ENCODE measurements at places on chromosomes 12 and 14.

- no peak overlapping the region for H3K27ac ChIP-seq
- no peaks in the 10 kb centered on the region for H3K4me1 ChIP-seq
- H3K27me3 ChIP-seq, result no peaks in the 10 kb centered on the region
- H3K36me3 ChIP-seq, result no peaks in the 10 kb centered on the region
- no peak for DNase-seq
- no peak overlapping the region for H3K4me3 ChIP-seq
These were observed 6.1 kb upstream of the CNIH1 start for GRCh38 chr14:54447231-54447692.

GRCh38 chr12:86683568-86684304 lies 427.5 kb upstream of the MGAT4C start:
- no peak overlapping the region for H3K27ac ChIP-seq
- no peaks in the 10 kb centered on the region for H3K4me1 ChIP-seq
- no peaks in the 10 kb centered on the region for H3K36me3 ChIP-seq

DNA sequence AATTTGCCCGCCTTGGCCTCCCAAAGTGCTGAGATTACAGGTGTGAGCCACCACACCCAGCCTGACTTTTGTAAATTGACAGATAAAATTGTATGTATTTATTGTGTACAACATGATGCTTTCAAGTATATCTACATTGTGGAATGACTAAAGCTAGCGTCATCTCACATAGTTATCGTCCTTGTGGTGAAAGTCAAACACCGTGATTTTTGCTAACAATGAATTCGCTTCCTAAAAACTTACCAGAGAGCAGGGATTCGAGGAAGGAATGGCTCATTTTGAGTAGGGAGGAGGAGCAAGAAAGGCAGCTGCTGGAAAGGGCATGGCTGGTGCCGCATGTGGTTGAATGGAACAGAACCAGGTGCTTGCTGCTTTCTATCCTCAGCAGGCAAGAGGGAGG lies 85.4 kb downstream of the LGMN start:
- H3K4me1 ChIP-seq, result no peaks in the 10 kb centered on the region
- no peaks in the 10 kb centered on the region for H3K36me3 ChIP-seq
- no peak overlapping the region for H3K4me3 ChIP-seq
- H3K27ac ChIP-seq, result no peak overlapping the region
- no peaks in the 10 kb centered on the region for H3K27me3 ChIP-seq

GRCh38 chr12:66217342-66217917 lies 28.4 kb downstream of the IRAK3 start:
- H3K4me3 ChIP-seq, result no peak overlapping the region
- no peaks in the 10 kb centered on the region for H3K4me1 ChIP-seq
- no peaks in the 10 kb centered on the region for H3K36me3 ChIP-seq

GRCh38 chr12:104188534-104188933 lies 27.0 kb upstream of the TXNRD1 start:
- no peak overlapping the region for H3K27ac ChIP-seq
- H3K4me3 ChIP-seq, result no peak overlapping the region
- no peak for DNase-seq
- H3K36me3 ChIP-seq, result no peaks in the 10 kb centered on the region

DNA sequence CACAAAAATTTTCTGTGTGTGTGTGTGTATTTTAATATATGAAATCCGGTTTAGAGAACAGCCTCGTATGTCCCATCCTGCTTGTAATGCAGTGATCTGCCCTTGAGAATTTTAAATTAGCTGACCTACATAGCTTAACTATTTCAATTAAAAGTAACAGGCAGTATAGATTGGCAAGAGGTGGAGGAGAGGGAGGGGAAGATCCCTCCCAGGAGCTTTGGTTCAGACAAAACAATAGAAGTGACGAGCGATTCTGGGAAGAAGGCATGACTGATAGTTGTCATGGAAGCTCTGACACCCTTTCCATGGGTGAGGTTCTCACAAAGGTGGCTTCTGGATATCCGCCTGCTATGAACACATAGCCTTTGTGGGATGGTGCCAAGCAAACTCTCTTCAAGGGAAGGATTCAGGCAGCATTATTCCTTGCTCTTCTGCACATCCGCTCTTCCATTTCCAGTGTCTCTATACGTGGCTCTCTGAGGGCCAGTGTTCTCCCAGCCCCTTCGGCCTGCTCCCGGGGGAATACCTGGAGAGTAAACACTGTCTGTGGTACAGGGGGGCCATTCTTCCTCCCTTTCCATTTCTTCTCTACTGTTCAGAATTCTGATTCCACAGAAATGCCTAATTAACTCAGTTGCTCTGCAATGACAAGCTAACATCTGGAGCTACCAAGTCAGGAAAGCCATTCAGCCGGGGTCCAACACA lies 182.0 kb downstream of the CACNA1C start:
- no peak for DNase-seq
- H3K36me3 ChIP-seq, result no peaks in the 10 kb centered on the region
- peaks cover 4% of the 10 kb centered on the region for H3K4me1 ChIP-seq
- H3K27me3 ChIP-seq, result no peaks in the 10 kb centered on the region
- H3K4me3 ChIP-seq, result no peak overlapping the region
- H3K27ac ChIP-seq, result no peak overlapping the region

- DNase-seq, result no peak
These were observed 41.3 kb upstream of the CMKLR1 start for GRCh38 chr12:108380382-108380781.

GRCh38 chr12:124874988-124875802 lies 11.5 kb upstream of the SCARB1 start:
- no peak overlapping the region for H3K27ac ChIP-seq
- peaks cover 13% of the 10 kb centered on the region for H3K4me1 ChIP-seq
- H3K36me3 ChIP-seq, result no peaks in the 10 kb centered on the region
- H3K27me3 ChIP-seq, result no peaks in the 10 kb centered on the region
- DNase-seq, result no peak

DNA sequence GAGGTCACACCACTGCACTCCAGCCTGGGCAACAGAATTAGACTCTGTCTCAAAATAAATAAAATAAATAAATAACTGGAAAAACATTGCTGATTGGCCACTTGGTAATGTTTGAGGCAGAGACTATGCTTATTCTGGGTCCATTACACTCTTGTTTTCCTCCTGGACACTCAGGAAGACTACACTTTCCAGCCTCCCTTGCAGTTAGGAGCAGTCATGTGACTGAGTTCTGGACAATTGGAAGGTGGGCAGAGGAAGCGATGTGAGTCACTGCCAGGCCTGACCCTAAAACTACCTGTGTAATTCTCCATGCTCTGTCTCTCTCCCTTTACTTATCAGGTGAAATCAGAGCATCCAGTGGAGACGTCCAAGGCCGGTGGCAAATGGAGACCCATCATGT lies 74.4 kb downstream of the VCPKMT start:
- H3K4me3 ChIP-seq, result no peak overlapping the region
- no peak for DNase-seq
- H3K36me3 ChIP-seq, result no peaks in the 10 kb centered on the region
- H3K27me3 ChIP-seq, result no peaks in the 10 kb centered on the region
- H3K27ac ChIP-seq, result no peak overlapping the region

DNA sequence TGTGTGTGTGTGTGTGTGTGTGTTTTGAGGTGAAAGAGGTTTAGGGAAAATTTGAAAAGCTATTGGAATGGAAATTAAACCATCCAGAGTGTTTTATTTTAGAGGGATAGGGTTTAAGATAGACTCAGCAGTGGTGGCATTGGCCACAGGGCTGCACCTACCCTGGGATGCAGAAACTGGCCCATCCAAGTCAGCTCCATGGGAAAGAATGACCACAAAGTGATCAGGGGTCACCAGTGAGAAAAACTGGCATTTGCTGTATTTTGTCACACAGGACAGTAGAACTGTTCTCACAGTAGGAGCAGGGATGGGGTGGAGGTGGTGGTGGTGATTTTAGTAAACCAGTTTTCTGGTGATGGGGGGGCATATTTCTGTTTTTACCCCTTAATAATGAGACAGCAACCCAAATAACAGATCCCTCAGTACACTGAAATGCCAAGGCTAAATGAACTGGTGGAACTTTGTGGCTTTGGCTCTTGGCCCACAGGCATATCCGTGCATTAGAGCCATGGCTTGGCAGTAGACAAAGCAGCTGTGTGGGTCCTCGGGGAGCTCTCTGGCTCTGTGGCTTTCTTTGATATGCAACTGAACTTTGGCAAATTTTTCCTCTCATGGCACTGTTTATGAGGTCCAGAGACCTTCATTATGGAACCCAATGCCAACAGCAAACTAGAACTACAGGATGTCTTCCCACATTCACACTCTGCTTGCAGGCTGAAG lies 348.3 kb downstream of the ZFP36L1 start:
- no peak overlapping the region for H3K4me3 ChIP-seq
- peaks cover 19% of the 10 kb centered on the region for H3K4me1 ChIP-seq
- no peak overlapping the region for H3K27ac ChIP-seq

DNA sequence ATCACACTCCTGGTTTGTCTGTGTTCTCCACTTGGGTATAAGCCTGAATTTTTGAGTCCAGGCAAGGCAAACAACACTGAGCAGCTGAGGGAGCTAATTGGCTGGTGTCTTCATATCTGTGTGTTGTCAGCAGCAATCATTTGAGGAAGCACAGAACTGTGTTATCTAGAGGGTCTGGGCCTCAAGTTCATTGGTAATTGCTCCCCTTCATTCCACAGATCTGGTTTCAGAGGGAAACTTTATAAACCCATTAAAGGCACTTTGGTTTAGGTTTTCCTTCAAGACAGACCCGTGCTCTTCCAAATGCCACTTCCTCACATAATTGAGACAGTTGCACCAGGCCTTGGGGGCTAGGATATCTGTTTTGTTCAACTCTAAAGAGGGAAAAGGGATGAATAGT lies 5.6 kb downstream of the DACT1 start:
- H3K4me1 ChIP-seq, result peaks cover 9% of the 10 kb centered on the region
- no peaks in the 10 kb centered on the region for H3K36me3 ChIP-seq
- H3K27ac ChIP-seq, result no peak overlapping the region
- DNase-seq, result no peak
- H3K27me3 ChIP-seq, result peaks cover 17% of the 10 kb centered on the region

DNA sequence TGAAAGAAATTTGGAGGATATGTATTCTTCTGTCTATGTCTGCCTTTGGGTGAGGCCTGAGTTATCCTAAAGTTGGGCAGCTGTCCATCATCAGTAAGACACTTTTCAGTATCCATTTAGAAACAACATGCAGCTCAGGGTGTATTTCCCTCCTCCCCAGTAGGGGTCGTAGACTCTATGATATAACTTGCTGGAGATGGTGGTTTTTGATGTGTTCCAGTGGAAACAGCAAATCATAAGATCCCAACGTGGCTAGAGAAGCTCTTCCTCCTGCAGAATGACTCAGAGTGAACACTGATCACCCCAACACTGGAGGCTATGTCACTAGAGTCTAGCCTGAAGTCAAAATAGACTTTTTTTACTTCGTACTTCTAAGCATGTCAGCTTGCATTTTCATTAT lies 331.6 kb upstream of the STXBP6 start:
- DNase-seq, result peak; percentile 9
- H3K36me3 ChIP-seq, result no peaks in the 10 kb centered on the region
- H3K27ac ChIP-seq, result no peak overlapping the region
- no peak overlapping the region for H3K4me3 ChIP-seq
- H3K27me3 ChIP-seq, result no peaks in the 10 kb centered on the region
- H3K4me1 ChIP-seq, result no peaks in the 10 kb centered on the region

DNA sequence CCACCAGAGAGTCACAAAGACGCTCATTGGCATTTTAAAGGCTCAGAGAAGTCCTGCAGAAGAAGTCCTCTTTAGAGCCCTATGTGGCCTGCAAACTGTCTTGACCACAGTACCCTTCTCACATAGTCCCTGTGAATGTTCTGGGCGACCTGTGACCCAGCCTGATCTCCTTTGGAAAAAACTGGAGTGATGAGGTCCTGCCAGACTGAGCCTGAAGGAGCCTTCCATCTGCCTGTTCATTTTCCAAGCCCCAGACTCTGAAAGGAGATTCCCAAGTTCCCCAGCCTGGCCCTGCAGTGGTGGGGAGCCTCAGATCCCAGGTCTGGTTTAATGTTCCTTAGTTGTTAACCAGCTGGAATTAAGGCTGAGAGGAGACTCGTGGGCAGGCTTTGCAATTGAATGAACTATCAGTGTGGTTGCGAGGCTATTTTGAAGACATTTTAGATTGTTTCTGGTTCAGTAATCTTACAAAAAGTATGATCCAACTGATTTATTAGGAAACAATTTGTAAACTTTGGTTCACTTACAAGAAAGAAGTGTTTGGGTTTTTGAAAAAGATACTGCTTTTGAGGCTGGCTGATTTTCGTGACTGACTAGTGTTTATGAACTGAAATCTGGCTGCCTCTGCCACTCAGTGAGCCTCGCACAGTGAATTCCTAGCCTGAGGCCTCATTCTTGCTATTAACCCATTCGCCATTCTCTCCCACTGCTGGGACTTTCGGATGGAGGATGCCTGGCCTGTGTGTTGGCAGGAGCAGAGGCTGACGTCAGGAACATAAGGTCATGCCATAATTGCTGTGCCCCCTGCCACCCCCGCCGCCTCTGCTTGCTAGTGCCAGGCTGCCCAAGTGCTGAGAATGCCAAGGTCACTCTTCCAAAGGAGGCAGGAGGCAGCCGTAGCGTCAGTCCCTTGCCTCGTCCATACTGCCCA lies 249.0 kb downstream of the CACNA1C start:
- H3K4me1 ChIP-seq, result peaks cover 15% of the 10 kb centered on the region
- H3K27ac ChIP-seq, result no peak overlapping the region
- H3K36me3 ChIP-seq, result no peaks in the 10 kb centered on the region
- H3K27me3 ChIP-seq, result no peaks in the 10 kb centered on the region

GRCh38 chr14:41355866-41356265 lies 250.8 kb upstream of the LRFN5 start:
- no peak for DNase-seq
- H3K36me3 ChIP-seq, result no peaks in the 10 kb centered on the region
- no peak overlapping the region for H3K27ac ChIP-seq
- peaks cover 13% of the 10 kb centered on the region for H3K4me1 ChIP-seq

GRCh38 chr12:91769736-91770135 lies 375.9 kb downstream of the BTG1 start:
- H3K27ac ChIP-seq, result no peak overlapping the region

GRCh38 chr12:45246236-45246635 lies 30.3 kb downstream of the ANO6 start:
- no peaks in the 10 kb centered on the region for H3K27me3 ChIP-seq
- H3K4me3 ChIP-seq, result no peak overlapping the region
- H3K36me3 ChIP-seq, result no peaks in the 10 kb centered on the region

DNA sequence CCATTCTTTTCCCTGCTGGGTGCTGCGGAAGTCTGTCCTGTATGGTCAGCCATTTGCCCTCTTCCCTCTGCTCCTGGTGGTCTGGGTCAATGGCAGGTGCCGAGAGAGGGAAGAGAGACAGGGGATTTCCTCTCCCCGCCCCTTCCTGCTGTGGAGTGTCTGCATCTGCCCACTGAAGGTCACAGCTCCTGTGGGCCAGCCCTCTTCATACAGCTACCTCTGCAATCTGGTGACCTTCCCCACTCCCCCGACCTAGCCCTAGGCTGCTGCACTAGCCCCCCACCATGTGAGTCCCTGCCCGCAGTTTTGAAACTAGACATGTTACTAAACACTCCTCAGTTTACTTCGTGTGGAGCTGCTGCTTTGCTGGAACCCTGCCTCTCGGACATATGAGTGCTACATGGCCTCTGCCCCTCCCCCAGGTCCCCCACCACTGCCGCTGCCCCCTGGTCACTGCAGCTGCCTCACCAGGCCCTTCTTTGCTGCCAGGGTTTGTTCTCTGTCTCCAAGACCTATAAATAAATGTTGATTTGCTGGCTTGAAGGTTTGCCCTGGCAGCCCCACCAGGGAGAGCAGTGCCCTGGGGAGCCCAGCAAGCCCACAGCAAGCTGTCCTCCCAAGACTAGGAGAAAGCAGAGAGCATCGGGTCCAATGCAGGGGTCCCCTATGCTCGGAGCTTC lies 102.9 kb downstream of the DPF3 start:
- H3K4me1 ChIP-seq, result peaks cover 10% of the 10 kb centered on the region
- no peak overlapping the region for H3K4me3 ChIP-seq
- H3K27me3 ChIP-seq, result no peaks in the 10 kb centered on the region
- DNase-seq, result no peak
- no peak overlapping the region for H3K27ac ChIP-seq
- H3K36me3 ChIP-seq, result no peaks in the 10 kb centered on the region
